ENCODE measurements at places on chromosomes 13 and 19. TPM values are rescaled to one million over a fixed set of nuclear protein-coding genes. Genes with fewer than 3 reads are reported as not detected.

DNA sequence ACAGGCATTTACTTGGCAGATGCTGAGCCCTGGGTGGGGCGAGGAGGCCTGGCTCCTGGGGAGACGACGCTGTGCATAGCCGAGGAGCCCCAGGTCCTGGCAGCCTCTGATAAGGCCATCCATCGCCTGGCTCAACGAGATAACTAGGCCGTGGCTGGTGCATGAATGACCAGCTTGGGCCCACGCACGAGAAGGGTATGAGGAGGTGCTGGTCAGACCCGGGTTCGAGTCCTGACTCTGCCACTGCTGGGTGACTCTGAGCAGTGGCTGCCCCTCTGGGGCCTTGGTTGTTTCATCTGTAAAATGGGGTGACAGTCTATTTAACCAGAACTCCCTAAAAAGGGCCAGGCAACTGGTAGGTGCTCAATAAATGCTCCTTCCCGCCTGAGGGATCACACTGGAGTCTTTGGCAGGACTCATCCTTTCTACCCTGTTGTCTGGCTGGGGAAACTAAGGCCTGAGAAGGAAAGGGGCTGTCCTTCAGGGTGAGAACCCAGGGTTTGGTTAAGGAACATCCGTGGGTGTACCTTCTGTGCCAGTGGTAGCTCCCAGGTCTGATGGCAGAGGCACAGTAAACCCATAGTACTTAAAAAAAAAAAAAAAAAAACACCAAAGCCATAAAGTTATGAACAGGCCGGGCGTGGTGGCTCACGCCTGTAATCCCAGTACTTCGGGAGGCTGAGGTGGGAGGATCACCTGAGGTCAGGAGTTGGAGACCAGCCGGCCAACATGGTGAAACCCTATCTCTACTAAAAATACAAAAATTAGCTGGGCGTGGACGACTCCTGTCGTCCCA is 8.1 kb upstream of the ARRDC2 start:
- no peak for DNase-seq
- no peaks in the 10 kb centered on the region for H3K27me3 ChIP-seq
- H3K4me3 ChIP-seq, result peak overlapping the region; percentile 90
- H3K4me1 ChIP-seq, result peaks cover 9% of the 10 kb centered on the region
- H3K27ac ChIP-seq, result peak overlapping the region; percentile 75

GRCh38 chr13:87671753-87672605 is 808 bp downstream of the SLITRK5 start:
- peaks cover 39% of the 10 kb centered on the region for H3K27me3 ChIP-seq
- DNase-seq, result peak; percentile 9
- H3K4me3 ChIP-seq, result peak overlapping the region; percentile 70
- H3K4me1 ChIP-seq, result no peaks in the 10 kb centered on the region
- no peaks in the 10 kb centered on the region for H3K36me3 ChIP-seq
- H3K27ac ChIP-seq, result no peak overlapping the region

DNA sequence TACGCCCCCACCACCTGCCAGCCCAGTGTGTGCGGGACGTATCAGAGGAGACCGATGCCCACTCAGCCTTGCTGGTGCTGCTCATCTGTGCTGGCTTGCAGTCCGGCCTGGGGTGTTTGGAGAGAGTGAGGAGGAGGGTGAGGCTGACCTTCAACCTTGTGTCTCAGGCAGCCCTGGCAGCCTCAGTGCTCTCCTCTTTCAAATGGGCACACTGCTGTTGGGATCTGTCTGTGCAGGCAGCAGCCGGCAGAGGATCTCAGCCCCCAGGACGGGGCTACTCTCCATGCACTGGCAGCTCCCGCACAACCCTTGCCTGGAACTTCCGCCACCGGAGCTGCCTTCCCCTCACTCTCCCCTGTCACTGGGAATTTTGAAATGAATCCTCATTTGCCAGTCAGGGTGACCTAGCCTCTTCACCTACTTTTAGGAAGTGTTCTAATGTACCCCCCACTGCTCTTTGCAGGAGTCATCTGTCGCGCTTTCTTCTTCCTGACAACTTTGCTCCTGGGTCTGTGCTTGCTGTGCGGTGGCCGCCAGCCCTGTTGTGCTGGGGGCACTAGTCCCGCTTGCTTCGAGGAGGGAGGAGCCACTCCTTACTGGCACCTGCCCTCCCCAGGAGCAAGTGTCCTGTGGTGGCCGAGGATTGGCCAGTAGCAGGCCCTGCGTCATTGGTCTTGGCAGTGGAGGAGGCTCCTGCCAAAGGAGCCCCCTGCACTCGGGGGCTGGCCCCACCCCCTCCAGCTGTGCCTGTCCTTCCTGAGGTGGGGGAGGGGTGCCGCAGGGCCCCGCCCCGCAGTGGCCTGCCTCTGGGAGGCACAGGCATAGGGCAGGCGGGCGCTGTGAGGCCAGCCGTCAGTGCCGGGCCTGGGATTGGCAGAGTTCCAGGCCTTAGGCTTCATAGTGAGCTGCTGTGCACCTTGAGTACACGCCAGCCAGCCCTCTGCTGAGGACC is 53.4 kb downstream of the TSSK6 start:
- H3K27me3 ChIP-seq, result no peaks in the 10 kb centered on the region
- H3K4me1 ChIP-seq, result peaks cover 69% of the 10 kb centered on the region
- H3K36me3 ChIP-seq, result peaks cover 7% of the 10 kb centered on the region
- peak overlapping the region; percentile 82 for H3K27ac ChIP-seq
- no peak for DNase-seq

GRCh38 chr13:94677799-94678198 is 34.5 kb downstream of the SOX21 start:
- H3K4me3 ChIP-seq, result no peak overlapping the region
- peaks cover 34% of the 10 kb centered on the region for H3K27me3 ChIP-seq
- no peaks in the 10 kb centered on the region for H3K4me1 ChIP-seq
- DNase-seq, result no peak
- H3K36me3 ChIP-seq, result no peaks in the 10 kb centered on the region

DNA sequence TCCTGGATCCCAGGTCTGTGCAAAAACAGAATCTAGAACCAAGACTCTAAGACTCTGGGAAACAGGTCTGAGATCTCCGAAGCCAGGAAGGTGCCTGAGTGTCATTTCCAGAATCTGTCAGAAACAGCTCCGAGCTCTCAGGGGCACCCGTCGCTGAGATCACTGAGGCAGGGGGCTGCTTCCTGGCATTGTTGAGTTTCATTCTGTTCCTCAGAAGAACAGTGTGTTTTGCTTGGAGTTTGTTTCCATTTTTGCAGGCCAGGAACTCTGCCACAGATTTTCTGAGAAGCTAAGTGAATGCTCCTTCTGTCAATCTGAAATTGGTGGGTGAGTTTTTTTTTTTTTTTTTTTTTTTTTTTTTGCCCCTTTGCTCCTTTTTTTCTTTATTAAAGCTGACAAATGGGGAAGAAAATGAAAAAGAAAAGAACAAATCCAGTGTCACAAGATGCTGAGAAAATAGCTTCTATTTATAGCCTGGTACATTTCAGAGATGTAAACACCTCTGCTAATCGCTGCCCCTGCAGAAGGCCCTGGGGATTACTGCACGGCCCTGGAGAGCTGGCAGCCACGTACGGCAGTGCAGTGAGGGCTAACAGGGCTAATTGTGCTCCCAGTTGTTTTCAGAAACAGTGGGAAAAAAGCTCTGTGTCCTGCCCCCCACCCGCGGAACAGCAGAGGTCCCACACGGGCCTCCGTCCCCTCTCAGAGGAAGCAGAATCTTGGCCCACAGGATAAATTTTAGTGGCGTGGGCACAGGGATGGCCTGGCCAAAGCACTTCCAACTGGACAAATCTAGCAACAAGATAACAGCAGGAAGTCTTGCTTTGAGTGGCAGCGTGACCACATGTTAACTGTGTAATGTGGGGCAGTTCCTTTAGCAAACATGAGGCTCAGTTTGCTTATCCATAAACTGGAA is 237.6 kb upstream of the IRS2 start:
- no peak overlapping the region for H3K4me3 ChIP-seq
- H3K27ac ChIP-seq, result no peak overlapping the region
- no peaks in the 10 kb centered on the region for H3K36me3 ChIP-seq
- no peak for DNase-seq
- no peaks in the 10 kb centered on the region for H3K27me3 ChIP-seq

GRCh38 chr13:89796196-89796595 is 1551.3 kb upstream of the MIR17HG start:
- H3K4me1 ChIP-seq, result no peaks in the 10 kb centered on the region
- no peak overlapping the region for H3K27ac ChIP-seq
- no peaks in the 10 kb centered on the region for H3K36me3 ChIP-seq
- H3K4me3 ChIP-seq, result no peak overlapping the region

DNA sequence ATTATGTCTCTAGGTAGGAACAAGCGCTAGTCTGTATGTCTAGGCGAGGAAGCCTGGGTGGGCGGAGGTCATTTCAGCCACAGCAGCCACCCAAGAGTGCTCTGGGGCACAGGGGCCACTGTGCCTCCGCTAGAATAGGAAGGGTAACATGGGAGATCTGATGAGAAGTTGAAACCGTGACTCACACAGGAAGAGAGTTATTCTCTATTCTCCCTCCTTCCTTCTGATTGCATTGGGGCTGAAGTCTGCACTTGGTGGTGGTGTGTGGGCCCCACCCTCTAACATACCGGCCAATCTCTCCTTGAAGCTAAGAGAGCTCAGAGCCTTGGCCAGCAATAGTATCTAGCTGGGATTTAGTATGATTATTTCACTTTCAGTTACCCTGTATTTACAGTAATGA is 20.3 kb upstream of the GGACT start:
- no peak overlapping the region for H3K27ac ChIP-seq
- no peaks in the 10 kb centered on the region for H3K27me3 ChIP-seq
- DNase-seq, result no peak
- no peaks in the 10 kb centered on the region for H3K36me3 ChIP-seq
- H3K4me1 ChIP-seq, result no peaks in the 10 kb centered on the region
- no peak overlapping the region for H3K4me3 ChIP-seq

Gene LRRC4B
- total RNA-seq, result not detected

Gene PSG2
- 0.89 TPM for total RNA-seq

All from GM23248 (cell line).